Esophagus squamous epithelium (tissue), 5 donors: ENCODE measurements at places on chromosomes 7 and 10.

DNA sequence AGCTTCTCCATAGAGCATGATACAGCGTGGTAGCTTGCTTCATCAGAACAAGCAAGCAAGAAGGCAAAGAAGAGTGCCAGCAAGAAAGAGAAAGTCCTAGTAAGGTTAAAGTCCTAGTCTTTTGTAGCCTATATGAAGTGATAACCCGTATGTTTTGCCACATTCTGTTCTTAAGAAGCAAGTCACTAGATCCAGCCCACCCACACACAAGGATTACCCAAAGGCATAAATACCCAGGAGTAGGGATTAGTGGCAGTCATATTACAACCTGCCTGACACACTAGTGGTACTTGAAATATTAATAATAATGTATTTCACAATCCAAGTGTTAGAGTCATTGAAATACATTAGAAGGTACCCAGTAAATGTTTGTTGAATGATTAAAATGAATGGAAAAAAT is 285.5 kb downstream of the HPSE2 start:
- no peak for DNase-seq

DNA sequence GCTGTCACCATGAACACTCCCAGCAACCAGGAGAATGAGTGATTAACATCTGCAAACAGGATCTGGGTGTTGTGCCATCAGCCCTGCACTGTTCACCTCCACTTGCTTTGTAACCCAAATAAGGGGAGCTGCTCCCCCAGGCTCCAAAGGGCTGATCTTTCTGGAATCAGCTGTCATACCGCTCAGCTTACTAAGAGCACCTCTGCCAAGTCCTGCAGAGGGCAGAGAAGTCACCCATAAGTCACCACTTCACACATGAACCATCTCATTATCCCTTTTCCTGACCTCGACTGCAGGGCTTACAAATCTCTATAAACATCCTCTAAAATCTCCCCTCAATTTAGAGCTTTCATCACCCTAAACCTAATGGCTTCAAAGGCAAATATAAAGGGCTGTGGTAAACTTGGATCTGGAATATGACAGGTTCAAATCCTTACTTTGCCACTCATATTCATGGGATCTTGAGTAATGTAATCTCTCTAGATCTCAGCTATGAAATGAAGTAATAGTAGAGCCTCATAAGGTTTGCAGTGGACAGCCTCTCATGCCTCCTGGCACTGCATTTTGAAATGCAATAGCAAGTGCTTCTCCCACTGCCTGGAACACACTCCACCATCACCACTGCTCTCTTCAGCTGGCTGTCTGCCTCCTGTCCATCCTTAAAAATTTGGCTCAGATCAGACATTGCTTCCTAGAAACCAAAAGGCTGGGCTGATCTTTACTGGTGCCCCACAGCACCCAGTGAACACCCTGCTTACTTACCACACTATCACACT is 38.8 kb downstream of the ERLIN1 start:
- no peak for DNase-seq

- DNase-seq = no peak
These were observed 20.3 kb upstream of the GIMAP2 start for GRCh38 chr7:150665089-150665748.

GRCh38 chr7:41135511-41135910 is 567.4 kb downstream of the INHBA start:
- no peak for DNase-seq

- no peak for DNase-seq
These were observed 21.3 kb downstream of the MDH2 start for GRCh38 chr7:76069238-76069638.

DNA sequence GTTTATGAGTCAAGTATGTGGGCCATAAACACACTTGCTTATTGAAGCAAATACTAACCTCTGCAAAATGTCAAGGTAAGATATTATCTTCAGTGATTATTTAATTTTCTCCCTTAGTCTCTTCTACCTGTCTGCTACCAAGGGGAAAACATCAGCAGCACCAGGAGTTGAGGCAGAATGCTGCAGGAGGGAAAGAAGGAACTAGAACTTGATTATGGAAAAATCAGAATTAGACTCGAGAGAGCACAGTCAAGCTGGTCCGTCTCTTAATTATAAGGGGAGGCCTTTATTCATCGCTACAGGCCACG is 4.9 kb upstream of the ZFYVE27 start:
- DNase-seq = no peak

GRCh38 chr7:66213637-66214036 is 8.5 kb downstream of the TPST1 start:
- no peak for DNase-seq
